Cortex of kidney (tissue), 1 donor: ENCODE measurements at places on chromosomes 4 and X.

DNA sequence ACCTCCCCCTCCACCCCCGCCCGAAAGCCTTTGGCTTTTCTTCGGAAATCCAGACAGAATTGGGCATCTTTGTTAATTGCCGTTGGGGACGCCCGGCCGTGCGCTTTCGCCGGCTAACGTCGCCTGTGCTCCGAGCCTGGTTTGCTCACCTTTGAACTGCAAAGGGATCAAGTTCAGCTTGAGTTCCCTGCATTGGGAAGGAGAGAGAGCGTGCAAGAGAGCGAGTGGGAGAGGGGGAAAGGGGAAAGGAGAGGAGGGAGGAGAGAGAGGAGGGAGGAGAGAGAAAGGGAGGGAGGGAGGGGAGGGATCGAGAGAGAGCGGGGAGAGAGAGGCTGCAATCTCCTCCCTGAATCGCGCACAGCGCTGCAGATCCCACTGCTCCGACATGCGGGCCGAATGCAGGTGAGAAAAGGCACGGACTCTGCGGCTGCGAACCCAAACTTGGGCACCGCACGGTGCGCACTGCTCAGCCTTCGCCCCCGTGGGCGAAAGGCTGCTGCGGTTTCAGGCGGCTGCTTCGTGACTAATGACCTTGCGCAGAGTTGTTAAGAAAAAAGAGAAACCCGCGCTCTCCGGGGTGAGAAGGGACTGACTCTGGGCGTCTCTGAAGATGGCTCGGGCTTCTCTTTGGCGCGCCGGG is at the start of gene PCDH7:
Gene PCDH7 (plus strand): TSS at position 349 of the 640 bp plus-strand sequence. CDS start 1,054 bp downstream, outside the sequence.
- DNase-seq, result no peak

DNA sequence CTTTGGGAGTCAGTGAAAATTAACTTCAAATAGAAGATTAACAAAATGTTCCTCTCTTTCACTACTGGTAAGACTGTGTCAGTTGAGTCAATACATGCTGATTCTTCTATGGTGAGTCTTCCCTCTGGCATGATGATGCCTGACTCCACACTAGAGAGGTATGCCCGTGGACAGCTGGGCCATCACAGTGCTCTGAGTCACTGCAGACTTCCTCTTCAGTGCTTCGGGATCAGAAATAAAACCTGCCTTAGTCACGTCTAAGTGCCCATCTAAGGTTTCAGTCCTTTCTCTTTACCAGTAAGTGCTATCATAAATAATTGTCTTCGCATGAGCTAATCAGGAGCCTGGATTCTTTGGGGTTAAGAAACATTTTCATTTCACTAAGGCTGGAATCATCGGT is 1.6 kb upstream of the ASB5 start:
- no peak for DNase-seq

DNA sequence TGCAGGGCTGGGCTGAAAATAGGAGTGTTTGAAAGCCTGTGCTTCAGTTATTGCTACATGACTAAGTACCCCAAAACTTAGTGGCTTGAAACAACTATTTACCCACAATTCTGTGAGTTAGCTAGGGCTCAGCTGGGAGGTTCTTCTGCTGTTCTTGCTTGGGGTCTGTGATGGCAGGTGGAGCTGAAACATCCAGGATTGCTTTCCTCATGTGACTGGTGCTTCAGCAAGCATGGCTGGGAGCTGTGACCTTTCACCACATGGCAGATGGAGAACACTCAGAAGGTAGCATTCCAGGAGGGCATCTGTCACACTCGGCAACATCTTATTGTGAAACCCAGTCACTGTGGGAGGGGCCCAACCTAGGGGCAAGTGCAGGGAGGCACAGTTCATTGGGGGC is 57.0 kb upstream of the TBC1D14 start:
- DNase-seq, result no peak

GRCh38 chr4:40357738-40358137 is 22.6 kb downstream of the CHRNA9 start:
- DNase-seq, result no peak

- no peak for DNase-seq
These were observed 419.4 kb downstream of the ADGRL3 start for GRCh38 chr4:61619528-61619927.

DNA sequence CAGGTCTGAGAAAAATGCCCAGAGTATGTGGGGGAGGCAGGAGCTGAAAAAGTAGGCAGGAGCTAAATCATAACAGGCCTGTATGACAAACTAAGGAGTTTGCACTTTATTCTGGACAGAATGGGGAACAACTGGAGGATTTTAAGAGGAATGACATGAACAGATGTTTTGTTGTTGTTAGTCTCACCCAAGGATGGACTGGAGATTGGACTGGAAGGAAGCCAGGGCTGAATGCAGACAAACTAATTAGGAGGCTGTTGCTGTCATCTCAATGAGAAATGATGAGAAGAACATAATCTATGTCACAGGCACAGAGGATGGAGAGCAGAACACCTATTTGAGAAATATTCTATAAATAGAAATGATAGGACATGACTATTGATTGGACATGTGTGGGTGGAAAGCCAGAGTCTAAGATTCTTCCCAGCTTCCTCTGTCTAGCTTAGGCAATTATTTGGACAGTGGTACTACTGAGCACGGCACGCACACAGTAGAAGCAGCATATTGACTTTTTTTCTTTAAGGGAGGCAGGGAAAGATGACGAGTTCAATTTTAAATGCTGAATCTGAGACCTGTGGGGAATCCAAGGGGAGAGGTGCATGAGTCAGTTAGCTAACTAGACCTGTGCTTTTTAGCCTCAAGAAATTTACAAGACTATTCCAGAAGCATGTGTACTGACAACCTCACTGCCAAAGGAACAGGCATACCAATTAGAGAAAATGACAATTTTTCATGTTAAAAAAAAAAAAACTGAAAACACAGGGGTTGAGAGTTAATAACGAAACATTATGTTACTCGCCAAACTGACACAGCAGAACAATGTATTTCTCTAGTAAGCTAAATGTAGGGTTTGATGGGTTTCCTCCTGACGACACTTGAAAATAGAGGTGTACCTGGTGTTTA is 963 bp upstream of the USO1 start:
- DNase-seq, result no peak

DNA sequence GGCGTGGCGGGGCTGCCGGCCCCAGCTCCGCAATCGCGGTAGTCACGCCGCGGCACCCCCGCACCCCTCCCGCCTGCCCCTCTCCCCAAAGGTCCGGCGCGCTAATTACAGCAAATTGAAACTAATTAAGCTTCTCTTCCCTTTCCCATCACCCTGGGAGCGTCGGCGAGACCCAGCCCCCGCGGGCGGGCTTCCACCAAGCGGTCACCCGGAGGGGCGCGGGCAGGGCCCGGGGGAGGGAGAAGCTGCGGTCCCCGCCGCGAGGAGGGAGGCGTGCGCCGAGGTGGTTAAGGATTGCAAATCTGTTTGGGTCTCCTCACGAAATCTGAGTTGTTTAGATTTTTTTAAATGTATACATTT is 13.1 kb downstream of the ARX start:
- DNase-seq, result no peak

DNA sequence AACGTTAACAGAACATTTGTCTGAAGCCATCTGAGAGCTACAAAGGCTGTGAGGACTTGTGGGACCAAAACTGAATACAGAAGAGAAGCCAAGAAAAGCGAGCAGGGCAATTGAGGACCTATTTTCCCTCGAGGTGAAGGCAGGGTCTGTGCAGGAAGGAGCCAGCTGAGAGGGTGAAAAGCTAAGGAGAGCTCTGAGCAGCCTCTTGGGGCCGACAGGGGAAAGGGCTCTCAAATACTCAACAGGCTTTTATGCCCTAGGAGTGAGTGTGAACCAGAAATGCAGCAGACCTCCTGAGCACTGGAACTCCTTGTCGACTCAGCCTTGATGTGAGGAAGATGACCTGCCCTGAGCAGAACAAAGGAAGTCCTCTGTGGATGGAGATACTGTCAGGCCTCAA is 54.2 kb downstream of the C4orf50 start:
- no peak for DNase-seq

DNA sequence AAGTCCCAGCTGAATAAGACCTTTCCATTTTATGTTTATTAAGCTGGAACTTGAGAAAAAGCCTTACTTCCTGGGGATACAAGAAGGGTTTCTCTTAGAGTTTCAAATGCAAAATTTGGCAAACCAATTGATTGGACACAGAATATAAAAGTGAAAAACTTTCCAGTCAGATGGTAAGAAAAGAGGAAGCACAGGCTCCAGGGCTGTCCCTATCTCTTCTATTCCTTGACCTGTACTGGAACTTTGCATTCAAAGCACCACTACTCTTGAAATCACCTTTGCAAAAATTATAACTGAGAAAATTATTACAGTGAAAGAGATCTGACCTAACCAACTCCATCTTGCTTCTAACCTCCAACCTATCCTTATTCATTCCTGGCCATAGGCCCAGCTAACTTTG is 11.7 kb downstream of the PROM1 start:
- DNase-seq, result no peak

DNA sequence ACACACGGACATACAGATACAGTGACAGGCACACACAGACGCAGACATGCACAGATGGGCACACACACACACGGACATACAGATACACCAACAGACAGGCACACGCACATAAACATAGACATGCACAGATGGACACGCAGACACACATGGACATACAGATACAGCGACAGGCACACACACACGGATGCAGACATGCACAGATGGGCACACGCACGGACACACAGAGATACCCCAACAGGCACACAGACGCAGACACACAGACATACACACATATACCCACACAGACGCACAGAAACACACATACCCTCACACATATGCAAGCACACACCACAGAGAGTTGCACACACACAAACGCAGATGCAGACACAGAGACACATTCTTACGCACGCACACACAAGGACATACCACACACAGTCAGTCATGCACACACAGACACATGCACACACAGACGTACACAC is 24.4 kb upstream of the SLC25A6 start:
- no peak for DNase-seq

DNA sequence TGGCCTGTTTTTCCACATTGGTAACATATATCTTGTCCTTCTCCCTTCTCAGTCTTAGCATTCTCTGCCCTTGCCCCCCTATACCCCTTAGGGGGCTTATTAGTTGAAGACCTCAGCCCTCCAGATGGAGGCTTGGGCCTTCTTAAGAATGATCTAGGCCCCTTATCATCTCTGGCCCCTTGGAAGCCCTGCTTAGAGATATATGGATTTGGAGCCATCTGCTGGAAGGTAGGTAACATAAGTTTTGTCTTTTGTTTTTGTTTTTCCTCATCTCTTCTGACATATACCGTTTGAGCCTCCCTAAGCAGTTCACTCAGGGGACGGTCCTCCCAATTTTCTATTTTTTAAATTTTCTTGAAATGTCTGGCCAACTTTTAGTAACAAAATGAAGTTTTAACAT is 48.3 kb upstream of the NAP1L2 start:
- DNase-seq, result no peak

DNA sequence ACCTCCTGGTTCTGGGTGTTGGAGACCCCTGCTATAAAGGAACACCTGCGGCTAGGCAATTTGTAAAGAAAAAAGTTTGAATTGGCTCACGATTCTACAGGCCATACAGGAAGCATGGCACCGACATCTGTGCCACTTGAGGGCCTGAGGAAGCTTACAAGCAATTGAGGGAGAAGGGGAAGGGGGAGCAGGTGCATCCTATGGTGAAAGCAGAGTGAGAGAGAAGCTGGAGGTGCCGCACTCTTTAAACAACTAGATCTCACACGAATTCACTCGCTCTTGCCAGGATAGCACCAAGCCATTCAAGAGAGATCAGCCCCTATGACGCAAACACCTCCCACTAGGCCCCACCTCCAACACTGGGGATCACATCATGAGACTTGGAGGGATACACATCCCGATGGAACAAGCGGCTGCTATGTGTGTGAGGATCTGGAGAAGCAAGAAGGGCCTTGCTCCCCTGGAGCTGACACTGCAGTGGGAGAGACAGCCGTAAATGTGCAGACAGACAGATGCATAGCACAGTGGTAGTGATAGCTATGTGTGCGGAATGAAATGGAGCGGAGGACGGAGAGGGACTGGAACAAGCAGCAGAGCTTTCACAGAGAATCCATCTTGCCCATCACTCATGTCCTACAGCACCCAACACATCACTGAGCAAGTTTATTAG is 60.7 kb upstream of the HELT start:
- no peak for DNase-seq

- DNase-seq, result no peak
These were observed 252.8 kb upstream of the SLC7A11 start for GRCh38 chr4:138494931-138495330.

- DNase-seq, result no peak
These were observed 44.4 kb upstream of the TMSB15B start for GRCh38 chrX:103918050-103918449.

DNA sequence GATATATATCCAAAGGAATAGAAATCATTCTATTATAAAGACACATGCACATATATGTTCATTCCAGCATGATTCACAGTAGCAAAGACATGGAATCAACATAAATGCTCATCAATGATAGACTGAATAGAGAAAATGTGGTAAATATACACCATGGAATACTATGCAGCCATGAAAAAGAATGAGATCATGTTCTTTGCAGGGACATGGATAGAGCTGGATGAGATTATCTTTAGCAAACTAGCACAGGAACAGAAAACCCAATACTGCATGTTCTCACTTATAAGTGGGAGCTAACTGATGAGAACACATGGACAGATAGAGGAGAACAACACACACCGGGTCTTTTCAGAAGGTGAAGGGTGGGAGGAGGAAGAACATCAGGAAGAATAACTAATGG is 1318.6 kb downstream of the PCDH19 start:
- no peak for DNase-seq

- no peak for DNase-seq
These were observed at the start of gene EGF for GRCh38 chr4:109912706-109913595. EGF (plus strand) TSS chr4:109912883; CDS start chr4:109913336, 453 bp downstream.

DNA sequence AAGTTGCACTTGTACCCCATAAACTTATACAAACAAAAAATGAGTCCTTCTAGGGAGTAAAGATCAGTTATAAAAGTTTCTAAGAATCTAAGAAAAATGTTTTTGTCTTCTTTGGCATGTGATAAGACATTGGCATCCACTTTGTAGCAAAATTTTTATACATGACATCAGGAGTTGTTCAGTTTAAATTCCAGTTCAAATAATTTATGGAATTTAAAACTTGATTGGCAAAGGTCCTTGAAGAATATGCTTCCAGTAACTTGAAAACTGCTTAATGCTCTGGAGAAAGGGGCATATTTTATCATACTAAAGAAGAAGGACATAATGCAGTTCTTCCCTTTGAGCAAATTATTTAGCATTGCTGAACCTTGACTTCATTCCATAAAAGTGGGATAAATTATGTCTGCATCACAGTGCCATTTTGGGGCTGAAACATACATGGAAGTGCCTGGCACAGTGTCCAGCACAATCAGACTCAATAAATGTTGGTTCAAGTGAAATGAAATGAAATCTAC is 163.3 kb upstream of the IL15 start:
- DNase-seq, result no peak
